ENCODE measurements at places on chromosomes 7 and 10.
A peak's percentile ranks its signal among the peaks of the same experiment; 100 is the strongest.

GRCh38 chr7:137753948-137754851 lies 92.6 kb downstream of the DGKI start:
- peak; percentile 68 for DNase-seq

- DNase-seq = no peak
Measured at GRCh38 chr7:14507617-14508016, 394.9 kb downstream of the DGKB start.

GRCh38 chr10:50605269-50605950 lies 18.3 kb downstream of the SGMS1 start:
- DNase-seq = no peak

DNA sequence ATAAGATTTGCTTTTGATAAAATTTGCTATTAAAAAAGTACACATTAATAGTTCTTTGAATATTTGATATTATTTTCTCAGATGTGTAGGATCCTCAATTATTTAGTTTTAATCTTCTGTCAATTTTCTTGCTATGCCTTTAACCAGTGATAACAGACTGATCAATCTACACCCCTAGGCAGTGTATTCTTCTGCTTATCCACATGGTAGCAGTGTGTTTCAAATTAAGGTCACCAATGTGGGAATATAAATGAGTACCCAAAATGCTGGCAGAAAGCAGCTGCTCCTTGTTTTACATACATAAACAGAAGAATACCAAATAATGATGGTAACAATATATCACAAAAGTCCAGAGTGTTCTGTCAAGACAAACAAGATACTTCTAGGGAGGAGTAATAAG lies 87.0 kb downstream of the SKAP2 start:
- no peak for DNase-seq

All from head of caudate nucleus (tissue), 42 donors.